ENCODE measurements at places on chromosomes 1 and 21.
A peak's percentile ranks its signal among the peaks of the same experiment; 100 is the strongest.

- no peak for DNase-seq
Observed at GRCh38 chr1:100035214-100035613, 65.4 kb downstream of the SLC35A3 start.

DNA sequence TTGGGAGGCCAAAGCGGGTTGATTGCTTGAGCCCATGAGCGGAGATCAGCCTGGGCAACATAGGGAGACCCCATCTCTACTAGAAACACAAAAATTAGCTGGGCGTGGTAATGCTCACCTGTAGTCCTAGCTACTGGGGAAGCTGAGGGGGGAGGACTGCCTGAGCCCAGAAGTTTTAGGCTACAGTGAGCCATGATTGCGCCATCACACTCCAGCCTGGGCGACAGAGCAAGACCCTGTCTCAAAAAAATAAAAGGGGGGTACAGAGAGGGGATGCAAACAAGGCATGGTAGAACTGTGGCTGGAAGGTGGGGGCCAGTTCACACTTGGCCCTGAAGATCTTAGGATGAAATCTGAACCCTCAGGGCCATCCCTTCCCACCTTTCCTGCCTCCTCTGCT, 1.2 kb upstream of the C1orf210 start:
- no peak for DNase-seq

- DNase-seq = no peak
Observed at GRCh38 chr1:102853136-102853535, 255.2 kb downstream of the COL11A1 start.

GRCh38 chr1:213876531-213876930, 111.2 kb upstream of the PROX1 start:
- DNase-seq = no peak

GRCh38 chr1:41323243-41323642, 38.0 kb upstream of the FOXO6 start:
- no peak for DNase-seq

DNA sequence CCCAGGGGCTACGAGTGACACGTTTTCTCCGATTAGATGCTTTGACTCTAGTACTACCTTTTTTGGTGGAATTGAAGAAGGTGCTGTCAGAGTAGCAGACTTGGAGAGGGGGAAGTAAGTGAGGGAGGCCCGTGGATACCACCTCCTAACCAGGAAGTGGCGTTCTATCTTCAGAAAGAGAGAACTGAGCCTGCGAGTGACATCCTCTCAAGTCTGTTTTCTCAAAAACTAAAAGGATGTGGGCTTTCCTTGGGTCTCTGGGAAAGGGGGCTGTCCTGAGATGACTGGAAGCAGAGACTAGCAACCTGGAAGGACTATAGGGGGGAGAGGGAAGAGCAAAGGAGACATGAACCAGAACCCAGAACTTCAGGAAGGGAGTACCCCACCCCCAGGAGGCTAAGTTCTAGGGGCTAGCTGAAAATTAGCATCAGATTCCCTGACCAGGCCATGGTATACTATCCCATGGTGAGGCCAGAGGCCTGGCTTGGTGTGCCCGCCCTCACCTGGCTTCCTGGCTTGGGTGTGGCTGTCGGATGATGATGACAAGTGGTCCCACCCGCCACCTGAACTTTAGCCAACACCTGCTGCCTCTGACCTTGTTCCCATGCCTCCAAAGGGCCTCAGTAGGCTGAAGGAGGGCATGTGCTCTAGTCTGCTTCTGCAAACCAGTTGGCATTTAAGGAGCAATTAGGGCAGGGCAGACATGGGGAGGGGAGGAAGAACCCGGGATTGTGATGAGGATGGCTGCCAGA, 49.1 kb downstream of the ATP2B4 start:
- no peak for DNase-seq

GRCh38 chr1:50851034-50851433, 109.0 kb downstream of the FAF1 start:
- DNase-seq = no peak

DNA sequence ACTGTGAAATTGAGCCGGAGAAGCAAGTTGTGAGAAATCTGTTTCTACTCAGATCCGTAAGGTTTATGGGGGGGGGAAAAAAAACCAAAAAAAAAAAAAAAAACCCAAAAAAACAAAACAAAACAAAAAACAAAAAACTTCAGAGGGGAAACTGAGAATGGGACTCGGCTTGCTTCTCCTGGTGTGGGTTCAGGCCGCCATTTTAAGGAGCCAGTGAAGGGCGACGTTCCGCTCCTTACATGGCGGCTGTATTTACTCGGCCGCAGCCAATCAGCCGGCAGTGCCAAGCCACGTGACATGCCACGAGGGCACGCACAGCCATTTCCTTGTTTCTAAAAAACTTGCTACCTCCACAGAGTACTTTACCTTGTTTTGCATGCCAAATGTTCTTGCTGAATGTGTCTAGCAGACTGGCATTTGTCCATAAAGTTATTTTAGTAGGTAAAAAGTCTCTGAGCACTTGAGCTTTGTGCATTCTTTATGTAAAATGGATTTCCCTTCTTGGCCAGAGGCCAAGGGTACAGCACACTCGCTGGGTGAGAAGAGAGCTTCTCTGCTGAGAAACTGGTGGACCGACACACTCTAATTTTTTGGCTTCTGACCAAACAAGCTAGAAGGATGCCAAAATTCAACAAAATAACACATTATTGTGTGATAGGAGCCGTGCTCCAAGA, 101.8 kb downstream of the NFIA start:
- DNase-seq = peak; percentile 90

GRCh38 chr21:41444703-41445464, 18.8 kb downstream of the MX1 start:
- no peak for DNase-seq

DNA sequence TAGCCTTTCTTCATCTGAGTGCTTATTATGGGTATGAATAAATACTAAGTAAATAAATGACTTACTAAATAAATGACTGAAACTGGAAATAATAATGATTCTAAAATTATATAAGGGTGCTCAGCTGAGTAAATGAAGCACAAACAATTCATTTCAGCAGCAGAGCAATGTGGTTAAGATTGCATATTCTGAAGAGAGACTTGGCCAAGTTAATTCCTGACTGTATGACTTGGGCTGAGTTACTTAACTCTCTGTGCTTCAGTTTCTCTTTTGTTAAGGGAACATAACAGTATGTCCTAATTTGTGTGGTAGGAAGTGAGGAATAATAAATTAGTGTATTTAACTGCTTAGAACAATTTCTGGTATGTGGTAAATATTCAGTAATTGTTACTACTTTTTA, 19.1 kb downstream of the AGL start:
- DNase-seq = no peak

- no peak for DNase-seq
Observed at GRCh38 chr1:26234644-26235370, 807 bp downstream of the CEP85 start.

DNA sequence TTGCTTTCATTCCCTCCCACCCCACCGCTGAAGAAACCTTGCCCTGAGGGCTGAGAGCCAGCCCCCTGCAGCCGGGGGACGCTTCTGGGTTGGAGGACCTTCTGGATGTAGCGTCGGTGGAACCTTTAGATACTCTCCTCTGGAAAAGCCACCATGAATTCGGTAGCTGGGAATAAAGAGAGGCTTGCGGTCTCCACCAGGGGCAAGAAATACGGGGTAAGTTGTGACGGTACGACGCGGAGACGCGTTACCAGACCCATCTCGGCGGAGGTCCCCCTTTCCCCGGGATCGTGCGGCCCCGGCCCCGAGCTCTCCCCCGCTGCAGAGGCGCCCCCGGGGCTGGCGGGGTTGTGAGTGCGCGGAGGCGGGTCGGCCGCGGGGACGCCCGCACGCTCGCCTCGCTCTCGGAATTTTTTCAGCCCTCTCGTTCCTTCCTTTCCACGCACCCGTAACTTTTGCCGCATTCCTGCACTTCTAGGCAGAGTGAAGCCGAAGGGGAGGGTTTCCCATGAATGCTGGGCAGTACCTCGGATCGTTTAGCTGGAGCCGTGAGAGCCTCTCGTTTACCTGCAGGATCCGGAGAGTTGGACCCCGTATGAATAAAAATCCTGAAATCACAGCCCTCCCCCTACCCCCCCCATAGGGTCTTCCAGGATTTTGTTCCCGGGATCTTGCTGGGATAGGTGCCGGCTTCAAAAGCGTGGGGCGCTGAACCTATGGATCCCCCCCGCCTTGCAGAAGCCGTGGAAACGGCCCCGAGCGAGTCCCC, 671 bp downstream of the KIF26B start:
- DNase-seq = no peak

DNA sequence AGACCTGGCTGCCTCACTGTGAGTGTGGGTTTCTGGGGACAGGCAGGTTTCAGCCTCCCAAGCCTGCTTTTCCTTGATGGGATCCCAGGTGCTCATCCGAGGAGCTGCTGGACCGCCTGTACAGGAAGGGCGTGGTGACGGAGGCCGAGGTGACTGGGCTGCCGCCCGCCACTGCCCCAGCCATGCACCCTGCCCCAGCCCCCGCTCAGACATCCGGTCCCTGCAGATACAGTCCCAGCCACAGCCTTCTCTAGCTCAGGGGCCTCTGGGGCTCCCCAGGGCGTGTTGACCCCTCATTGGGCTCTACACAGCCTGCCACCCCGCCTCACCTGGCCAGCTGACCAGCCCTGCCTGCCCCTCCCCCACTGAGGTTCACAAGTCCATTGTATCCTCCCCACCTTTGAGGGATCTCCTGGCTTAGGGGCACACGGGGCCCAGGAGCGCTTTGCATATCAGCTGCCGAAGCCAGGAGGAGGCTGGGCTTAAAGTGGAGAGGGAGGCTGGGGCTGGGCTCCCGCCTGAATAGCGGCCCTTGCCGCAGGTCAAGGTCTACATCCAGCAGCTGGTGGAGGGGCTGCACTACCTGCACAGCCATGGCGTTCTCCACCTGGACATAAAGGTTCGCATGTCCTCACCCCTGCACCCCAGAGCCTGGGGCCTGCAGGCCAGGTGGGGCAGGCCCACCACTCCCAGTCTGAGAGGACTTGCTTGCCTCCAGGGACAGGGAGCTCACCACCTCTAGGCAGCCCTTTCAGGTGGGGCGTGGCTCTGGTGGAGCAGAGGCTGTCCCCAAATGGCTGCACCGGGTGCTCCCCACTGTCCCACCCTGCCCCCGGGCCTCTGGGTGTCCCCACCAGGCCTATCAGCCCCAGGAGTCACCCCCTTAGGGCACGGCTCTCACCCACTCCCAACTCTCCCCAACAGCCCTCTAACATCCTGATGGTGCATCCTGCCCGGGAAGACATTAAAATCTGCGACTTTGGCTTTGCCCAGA, 38.5 kb downstream of the TRIM11 start:
- DNase-seq = no peak

GRCh38 chr21:46607636-46608035, 2.8 kb upstream of the S100B start:
- no peak for DNase-seq

DNA sequence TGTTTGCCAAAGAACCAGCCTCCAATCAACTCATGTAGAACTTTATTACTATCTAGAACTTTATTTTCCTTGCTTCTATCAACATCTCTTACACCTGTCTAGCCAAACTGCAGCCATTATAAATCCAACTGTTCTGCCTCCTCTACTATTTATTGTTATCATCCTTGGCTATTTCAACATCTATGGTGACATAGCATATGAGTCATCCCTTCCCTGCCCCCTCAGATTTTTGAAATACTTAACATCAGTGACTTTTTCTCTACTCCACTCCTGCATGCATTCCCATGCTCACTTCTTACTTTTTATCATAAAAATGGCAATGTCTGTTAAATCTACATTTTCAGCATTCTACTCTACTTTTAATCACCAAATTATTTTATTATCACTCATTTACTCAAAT, 544.9 kb upstream of the NEGR1 start:
- no peak for DNase-seq

- DNase-seq = no peak
Observed at GRCh38 chr21:33025489-33026442, at the start of gene OLIG2. TSS of gene OLIG2 (plus strand) at chr21:33025935. CDS start at chr21:33026863, 928 bp downstream.

DNA sequence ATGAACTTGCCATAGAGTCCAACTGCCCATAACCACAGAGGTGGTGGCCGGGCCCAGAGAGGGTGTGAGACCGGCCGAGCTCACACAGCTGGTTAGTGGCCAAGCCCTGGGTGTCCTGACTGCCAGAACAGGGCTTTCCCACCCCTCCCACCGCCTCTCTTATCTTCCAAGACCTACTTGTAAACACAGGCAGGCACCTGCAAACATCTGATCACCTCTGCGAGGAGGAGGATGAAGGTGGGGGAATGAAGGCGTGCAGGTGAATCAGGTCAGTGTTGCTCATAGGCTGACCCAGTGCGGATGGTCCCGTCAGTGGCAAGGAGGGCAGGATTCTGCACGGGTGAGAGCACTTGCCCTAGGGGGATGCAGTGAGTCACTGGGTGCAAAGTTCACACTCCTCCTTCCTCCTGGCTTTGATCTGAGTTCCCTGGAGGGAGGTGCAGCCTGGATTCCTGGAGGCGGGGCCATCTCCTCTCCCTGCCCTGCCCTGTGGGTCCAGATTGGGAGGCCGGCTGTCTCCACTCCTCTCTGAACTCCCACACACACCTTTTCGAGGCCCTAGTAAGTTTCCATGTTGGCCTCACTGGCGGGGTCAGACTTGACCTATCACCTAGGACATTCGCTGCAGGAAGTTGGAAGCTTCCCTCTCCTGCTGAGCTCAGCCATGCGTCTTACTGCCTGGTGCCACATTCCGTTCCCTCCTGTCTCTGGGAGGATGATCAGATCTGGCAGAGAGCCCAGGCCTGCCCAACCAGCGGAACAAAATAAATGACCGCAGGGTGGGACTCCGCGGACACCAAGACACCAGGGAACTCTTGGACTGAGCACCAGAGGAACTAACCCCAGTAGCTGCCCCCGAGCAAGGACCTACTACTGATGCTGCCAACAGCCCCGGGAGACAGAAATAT, 7.3 kb downstream of the UQCRHL start:
- no peak for DNase-seq

DNA sequence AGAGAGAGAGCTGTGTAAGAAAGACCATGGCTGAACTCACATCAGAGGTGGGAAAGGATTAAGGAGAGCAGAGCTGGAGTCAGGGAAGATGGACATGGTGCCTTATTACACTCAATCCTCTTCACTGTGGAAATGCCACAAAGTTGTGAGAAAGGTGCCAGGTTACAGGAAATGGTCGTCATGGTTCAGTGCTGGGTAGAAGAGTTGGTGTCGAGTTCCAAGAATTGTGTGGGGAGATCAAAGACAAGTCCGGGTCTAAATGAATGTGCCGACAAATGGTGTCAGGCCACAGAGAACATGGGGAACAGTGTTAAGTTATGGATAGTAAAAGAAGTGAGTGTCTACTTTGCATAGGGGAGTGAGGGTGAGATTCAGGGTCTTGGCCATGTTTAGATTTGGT, 40.9 kb downstream of the LAMC2 start:
- DNase-seq = no peak
